ENCODE measurements at places on chromosomes 5 and 9. TPM values are rescaled to one million over a fixed set of nuclear protein-coding genes. Genes with fewer than 3 reads are reported as not detected.

TRUB2 gene
- total RNA-seq: 40.3 TPM

HAVCR1 gene
- total RNA-seq: not detected

ZBTB26 gene
- total RNA-seq: 2.0 TPM

- no peak for ATAC-seq
Measured at GRCh38 chr5:100424787-100425186, 110.4 kb upstream of the FAM174A start.

- ATAC-seq: no peak
Measured at GRCh38 chr9:121331549-121331948, 38.5 kb downstream of the STOM start.

Data from esophagus mucosa (tissue), 1 donor.